ENCODE measurements at places on chromosomes 2 and 18. TPM values are rescaled to one million over a fixed set of nuclear protein-coding genes. Genes with fewer than 3 reads are reported as not detected.

OSBPL6 gene
- total RNA-seq, result 2.5 TPM

DPYSL5 gene
- not detected for total RNA-seq

HRH4 gene
- total RNA-seq, result not detected

DNA sequence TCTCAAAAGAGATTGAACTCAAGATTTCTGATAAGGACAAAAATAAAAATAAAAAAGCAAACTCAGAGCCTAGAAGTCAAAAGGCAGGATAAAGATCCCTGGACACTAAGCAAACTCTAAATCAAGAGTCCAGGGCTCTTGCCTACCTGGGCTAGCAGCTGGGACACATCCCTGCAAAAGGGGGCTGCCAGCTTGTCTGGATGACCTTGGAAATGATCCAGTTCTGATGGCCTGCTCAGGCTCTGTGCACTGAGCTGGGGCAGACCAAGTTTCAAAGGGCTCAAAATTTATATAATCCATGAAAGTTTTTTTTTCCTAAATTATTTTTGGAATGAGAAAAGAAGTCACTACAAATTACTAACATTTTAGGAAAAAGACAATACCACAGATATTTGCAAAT, 557.3 kb downstream of the CNTNAP5 start:
- no peak for DNase-seq

RND3 gene
- total RNA-seq, result 100 TPM

DNA sequence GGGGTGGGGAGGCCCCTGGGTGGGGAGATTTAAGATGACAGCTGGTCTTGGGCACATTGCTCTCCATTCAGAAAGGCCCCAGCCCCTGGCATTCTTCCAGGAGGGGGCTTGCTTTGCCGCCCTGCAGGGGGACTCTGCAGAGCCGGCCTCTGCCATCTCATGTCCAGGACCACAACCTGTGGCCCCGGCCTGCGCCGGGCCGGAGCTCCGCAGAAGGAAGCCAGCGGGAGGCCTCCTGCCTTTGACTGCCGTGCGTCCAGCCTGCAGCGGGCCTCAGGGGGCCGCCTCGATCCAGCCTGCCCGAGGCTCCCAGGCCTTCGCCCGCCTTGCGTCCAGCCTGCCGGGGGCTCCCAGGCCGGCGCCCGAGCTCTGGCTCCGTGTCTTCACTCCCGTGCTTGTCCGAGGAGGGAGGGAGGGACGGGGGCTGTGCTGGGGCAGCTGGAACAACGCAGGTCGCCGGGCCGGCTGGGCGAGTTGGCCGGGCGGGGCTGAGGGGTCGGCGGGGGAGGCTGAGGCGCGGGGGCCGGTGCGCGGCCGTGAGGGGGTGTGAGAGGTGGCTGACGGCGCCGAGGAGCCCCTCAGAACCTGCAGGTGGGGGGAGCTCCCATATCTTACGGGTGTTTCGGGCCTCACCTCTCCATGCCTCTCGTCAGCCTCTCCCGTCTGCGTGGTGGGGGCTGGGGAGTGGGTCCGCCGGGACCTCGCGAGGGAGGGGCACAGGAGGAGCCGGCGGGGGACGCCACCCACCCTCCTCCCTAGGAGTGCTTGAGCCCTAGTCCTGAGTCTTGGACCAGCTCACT, 20.4 kb downstream of the GPC1 start:
- no peak for DNase-seq

- DNase-seq, result no peak
These were observed 514.6 kb downstream of the ERBB4 start for GRCh38 chr2:212024040-212024439.

- no peak for DNase-seq
These were observed 114.9 kb downstream of the QPCT start for GRCh38 chr2:37459095-37459981.

GRCh38 chr2:159612255-159612901, 4.0 kb downstream of the BAZ2B start:
- DNase-seq, result no peak

PER2 gene
- total RNA-seq, result 16.8 TPM

CFC1 gene
- not detected for total RNA-seq

DNA sequence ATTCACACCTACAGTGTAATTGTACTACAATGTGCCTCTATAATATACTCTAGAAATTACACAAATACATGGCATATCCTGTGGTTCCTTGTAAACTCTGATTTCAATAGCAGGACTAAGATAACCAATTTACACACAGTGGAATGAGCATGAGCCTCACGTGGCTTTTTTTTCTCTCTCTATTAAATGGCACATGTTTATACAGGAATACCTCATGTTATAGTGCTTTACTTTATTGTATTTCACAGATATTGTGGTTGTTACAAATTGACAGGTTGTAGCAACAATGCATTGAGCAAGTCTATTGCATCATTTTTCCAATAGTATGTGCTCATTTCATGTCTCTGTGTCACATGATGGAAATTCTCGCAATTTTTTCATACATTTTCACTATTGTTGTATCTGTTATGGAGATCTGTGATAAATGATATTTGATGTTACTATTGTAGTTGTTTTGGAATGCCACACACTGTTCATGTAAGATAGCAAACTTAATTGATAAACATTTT, 260.0 kb downstream of the FSIP2 start:
- DNase-seq, result no peak

- no peak for DNase-seq
These were observed 359.6 kb upstream of the MC4R start for GRCh38 chr18:60732143-60732542.

- DNase-seq, result no peak
These were observed 96.9 kb downstream of the LOXHD1 start for GRCh38 chr18:46559946-46560670.

DRC1 gene
- total RNA-seq, result not detected

CAVIN2 gene
- 48.8 TPM for total RNA-seq

DNA sequence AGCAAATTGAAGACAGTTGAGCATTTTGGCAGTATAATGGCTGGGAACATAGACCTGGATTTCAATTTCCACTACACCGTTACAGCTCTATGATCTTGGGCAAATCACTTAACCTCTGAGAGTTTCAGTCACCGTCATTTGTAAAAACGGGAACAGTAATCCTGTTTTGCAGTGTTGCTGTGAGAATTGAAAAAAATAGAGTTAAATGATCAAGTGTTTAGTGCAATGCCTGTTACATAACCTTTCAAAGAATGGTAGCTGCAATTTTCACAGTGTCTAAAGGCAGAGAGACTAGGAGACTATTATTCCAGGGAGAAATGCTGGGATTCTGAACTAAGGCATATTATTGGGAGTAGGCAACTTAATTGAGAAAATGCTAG, 2.0 kb downstream of the AGPS start:
- no peak for DNase-seq

ASXL2 gene
- 29.2 TPM for total RNA-seq

IL36B gene
- total RNA-seq, result not detected

ABCB11 gene
- total RNA-seq, result not detected

- DNase-seq, result peak; percentile 82
These were observed 47.7 kb upstream of the PLA2R1 start for GRCh38 chr2:160109939-160110673.

- DNase-seq, result no peak
These were observed 627.0 kb upstream of the SLC39A10 start for GRCh38 chr2:195029804-195030654.

GRCh38 chr2:118832071-118832790, 15.2 kb downstream of the EN1 start:
- DNase-seq, result no peak

- DNase-seq, result no peak
These were observed 61.9 kb upstream of the TTC27 start for GRCh38 chr2:32565902-32566301.

DNA sequence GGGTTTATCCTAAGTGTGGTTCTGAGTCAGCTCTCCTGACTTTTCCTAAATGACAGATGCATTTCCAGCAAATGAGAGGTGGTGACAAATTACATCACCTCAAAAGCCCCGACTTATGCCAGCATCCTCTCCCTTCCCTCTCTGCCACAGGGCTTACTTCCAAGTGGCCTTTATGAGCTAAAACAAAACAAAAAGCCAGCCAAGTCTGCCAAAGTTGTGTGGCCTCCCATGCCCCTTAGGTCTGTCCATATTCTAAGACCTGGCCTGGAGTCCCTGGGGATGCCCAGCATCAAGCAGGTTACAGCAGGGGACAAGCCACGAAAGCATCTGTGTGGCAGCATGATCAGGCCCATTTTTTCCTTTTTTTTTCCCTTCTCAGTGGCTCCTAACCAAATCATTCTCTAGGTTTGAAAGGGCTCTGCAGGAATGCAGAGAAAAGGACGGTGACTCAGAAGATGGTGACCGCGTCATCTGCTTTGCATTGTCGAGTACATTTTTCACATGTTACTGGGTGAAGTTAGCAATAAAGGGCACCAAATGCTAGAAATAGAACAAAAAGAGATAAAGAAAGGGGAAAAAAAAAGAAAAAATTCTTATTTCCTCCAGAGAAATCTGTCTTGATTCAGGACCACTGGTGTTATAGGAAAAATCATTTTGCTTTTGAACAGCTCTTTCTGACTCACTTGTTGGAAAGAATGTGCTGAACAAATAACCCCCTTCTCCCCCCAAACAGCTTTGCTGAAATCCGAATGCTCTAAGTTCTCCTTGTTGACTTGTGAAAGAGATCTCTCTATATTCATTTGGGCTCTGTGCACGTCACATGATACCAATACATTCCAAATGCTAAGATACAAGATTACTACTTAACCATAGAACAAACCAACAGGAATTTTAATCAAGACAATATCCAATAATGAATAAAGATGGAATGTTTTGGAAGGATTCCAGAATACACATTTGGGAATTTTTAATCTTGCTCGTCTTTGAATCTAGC, 178.7 kb downstream of the EN1 start:
- peak; percentile 85 for DNase-seq

- DNase-seq, result no peak
These were observed 32.1 kb downstream of the GLS start for GRCh38 chr2:190912726-190913125.

- DNase-seq, result no peak
These were observed 11.3 kb downstream of the GFPT1 start for GRCh38 chr2:69375494-69376353.

DNA sequence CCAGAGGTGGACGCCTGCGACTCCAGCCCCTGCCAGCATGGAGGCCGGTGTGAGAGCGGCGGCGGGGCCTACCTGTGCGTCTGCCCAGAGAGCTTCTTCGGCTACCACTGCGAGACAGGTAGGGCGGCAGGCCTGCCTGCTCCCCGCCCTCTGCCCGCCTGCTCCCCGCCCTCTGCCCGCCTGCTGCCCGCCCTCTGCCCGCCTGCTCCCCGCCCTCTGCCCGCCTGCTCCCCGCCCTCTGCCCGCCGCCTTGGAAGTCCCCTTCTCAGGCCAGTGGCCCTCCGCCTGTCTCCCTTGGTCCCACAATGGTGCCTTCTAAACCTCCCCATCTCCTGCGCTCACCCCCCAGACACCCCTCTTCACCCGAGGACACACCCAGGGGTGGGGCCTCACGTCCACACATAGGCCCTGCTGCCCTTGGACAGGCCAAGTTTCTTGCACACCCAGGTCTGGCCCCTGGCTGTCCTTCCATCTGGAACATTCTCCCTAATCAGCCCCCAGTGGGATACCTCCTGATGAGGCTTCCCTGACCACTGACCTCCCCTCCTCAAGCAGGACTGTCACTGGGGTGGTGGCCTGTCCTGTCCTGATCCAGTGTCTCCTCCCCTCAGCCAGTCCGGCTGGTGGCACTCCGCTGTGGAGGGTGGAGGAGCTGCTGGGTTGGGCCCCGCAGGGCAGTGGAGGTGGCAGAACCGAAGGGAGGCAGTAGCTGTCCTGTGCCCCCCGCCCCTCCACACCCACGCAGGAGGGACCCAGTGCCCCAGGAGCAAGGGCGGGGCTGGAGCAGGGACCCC, 37.9 kb downstream of the MTERF4 start:
- peak; percentile 78 for DNase-seq

SIX3 gene
- not detected for total RNA-seq

DNA sequence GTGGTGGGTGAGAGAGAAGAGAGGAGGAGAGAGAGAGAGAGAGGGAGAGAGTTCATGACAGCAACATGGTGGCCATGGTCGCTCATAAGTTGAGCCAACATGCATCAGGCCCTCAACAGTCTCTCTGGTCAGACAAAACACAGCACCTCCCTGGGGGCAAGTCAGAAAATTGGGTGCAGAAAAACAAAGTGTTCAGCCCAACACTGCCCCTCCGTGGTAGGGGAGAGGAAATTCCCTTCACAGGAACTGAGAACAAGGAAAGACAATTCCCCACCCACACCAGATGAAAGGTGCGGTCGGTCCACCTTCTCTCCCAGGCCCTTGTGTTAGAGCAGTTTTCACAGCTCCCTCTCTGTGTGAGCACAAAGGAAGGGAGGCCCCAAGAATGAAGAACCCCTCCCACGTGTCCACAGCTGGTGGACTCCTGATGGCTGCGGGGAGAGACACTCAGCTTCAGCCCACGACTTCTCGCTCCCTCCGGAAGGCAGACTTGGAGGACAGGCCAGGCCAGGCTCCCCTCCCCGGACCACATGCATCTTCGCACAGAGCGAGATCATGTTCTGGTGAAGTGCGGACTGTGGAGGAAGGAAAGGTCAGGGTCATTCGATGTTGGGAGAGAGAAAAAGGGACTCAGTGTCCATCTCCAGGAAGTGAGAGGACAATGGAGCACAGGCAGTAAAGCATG, 181.7 kb downstream of the ANAPC1 start:
- no peak for DNase-seq

DNA sequence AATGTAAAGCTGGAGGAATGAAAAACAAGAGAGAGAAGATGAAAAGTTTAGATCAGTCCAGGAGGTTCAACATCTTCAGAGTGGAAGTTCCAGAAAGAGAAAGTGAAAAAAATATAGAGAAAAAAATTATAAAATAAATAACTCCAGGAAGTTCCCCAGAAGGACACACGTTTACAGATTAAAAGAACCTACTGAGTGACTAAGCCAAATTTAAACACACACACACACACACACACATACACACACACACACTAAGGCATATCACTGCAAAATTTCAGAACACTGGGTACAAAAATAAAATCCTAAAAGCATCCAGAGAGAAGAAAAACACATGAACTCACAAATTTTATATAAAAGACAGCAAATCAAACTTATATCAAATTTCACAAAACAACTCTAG, 85.9 kb upstream of the PMAIP1 start:
- no peak for DNase-seq

DNA sequence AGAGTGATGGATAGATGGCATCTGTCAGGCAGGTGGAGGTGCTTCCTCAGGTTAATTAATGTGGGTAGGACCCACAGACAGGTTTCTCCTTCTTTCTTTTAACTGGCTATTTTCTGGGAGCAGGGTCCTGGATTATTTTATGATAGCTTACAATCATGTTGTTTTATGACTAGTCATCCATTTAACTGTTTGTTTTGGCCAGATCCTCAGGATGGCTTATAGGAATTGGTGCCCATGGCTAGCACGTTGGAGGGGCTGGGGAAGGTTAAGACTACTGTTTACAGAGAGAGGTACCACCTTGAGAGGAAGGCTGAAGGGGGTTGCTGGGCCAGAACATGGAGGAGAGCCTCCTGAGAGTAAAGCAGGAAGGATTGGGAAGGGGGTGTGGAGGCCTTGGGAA, 78.0 kb upstream of the MGAT5 start:
- DNase-seq, result no peak

DNA sequence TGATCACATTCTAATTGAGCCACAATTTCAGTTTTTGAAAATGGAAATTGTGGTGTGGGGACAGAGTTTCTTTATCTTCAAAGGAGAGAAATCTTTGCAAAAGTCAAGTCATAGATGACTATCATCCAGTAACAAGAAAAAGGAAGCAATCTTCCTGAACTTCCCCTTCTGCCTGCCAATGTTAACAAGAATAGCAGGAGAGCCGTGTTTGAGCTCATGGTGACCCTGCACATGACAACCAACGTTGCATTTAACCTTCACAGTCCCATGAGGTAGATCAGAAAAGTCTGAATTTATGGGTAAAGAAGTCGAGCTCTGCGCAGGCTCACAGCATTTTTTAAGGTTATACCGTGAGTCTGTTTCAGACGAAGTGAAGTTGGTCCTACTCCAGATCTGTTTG, 454.9 kb downstream of the LPIN1 start:
- DNase-seq, result no peak

DTNA gene
- total RNA-seq, result 115 TPM

GRCh38 chr2:62884514-62884913, 166.1 kb upstream of the OTX1 start:
- no peak for DNase-seq

All from posterior vena cava (tissue), 2 donors.